ENCODE measurements at places on chromosomes 1 and 21. TPM values are rescaled to one million over a fixed set of nuclear protein-coding genes. Genes with fewer than 3 reads are reported as not detected.

The EDARADD gene
- not detected for total RNA-seq

The PGLYRP3 gene
- total RNA-seq, result not detected

The FCAMR gene
- not detected for total RNA-seq

The LHX8 gene
- total RNA-seq, result not detected

The CNKSR1 gene
- not detected for total RNA-seq
